ENCODE measurements at places on chromosomes 7 and 10.

DNA sequence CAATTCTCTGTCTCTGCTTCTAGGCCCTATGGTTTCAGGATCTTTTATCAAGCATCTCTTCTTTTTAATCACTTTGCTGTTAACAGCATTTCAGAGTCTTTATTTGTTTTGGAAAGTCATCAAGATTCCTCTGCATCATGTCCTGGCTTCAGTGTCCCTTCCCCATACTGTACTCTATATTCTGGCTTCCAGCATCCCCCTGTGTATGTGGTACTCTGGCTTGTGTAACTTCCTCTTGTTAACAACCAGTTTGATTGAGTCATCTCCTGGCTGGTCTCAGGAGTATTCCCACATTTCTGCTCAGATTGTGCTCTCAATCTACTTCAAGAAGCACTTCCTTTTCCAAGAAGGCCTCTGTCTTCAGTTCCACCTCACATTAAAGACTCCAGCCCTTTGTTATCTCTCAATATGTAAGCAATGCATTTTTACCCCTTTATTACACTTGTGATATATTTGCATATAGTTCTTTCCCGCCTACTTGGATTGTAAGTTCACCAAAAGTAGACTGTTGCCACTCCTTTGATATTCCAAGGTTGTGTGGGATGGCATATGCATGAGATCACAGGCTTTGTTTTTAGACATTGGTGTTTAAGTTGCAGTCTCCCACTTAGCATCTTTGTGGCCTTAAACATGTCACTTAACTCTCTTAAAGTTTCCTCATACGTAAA is 15.1 kb upstream of the ATE1 start:
- DNase-seq = peak; percentile 97

DNA sequence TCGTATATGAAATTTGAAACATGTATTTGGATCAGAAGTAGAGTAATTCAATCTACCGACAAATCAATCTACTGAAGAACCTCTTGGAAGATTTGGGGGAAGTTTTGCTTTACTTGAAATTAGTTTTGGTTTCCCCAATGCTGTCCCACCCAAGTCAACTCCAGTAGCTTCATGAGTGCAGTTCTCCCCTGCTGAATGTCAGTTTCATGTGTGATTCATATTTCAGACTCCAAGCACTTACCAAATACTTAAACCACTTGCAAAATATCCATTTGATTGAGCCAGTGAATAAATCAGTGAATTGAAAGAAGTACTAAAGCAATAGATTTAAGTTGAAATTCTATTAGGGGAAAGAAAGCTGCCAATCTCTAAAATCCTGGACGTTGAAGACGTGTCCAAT is 9.3 kb downstream of the CALML5 start:
- DNase-seq = no peak

DNA sequence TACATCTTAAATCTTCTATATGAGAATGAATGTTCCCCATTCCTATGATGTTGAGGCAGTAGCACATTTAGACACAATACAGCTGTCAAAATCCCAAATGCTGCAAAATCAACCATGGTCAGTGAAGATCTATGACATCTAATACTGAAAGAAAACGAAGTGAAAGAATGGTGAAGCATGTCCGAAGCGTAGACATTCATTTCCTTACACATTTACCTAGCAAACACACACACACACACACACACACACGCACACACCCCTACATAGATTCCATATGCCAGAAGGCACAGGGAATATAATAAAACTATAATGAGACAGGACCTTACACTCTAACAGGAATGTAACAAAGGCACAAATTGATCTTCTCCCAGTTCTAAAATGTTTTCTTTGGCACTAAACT is 32.5 kb downstream of the CCDC6 start:
- peak; percentile 11 for DNase-seq

DNA sequence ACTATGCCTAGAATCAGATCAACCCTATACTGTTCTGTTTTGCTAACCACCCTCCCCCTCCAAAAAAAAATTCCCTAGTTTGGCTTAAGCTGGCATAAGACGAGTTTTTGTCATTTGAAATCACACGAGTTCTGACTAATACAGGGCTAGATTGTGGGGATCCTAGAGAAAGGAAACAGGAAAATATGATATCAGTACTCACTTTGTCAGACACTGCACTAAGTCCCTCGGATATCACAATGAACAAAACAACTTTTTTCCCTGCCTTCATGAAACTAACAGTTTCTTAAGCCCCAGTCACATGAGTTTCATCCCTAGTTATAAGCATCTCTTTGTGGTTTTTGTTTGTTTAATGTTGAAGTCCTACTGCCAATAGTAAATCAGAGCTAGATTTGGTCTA is 118.5 kb downstream of the ITGB8 start:
- no peak for DNase-seq

GRCh38 chr10:116696919-116697318 is 45.4 kb downstream of the HSPA12A start:
- no peak for DNase-seq

GRCh38 chr7:19519443-19520021 is 189.3 kb downstream of the POLR1F start:
- DNase-seq = peak; percentile 81

GRCh38 chr10:69446650-69447151 is 4.6 kb upstream of the TSPAN15 start:
- peak; percentile 77 for DNase-seq

GRCh38 chr10:6059506-6059905 is 2.7 kb downstream of the IL2RA start:
- no peak for DNase-seq

- DNase-seq = peak; percentile 20
Measured at GRCh38 chr10:71854031-71854430, 3.0 kb upstream of the PSAP start.

GRCh38 chr7:81736091-81736490 is 33.8 kb downstream of the HGF start:
- DNase-seq = no peak

GRCh38 chr10:608331-609261 is 80.9 kb downstream of the DIP2C start:
- DNase-seq = peak; percentile 63

GRCh38 chr7:130157700-130158099 is 47.5 kb downstream of the TMEM209 start:
- no peak for DNase-seq

- no peak for DNase-seq
Measured at GRCh38 chr7:131664570-131664969, 108.1 kb upstream of the PODXL start.

- peak; percentile 87 for DNase-seq
Measured at GRCh38 chr7:82164813-82165212, 278.8 kb downstream of the CACNA2D1 start.

DNA sequence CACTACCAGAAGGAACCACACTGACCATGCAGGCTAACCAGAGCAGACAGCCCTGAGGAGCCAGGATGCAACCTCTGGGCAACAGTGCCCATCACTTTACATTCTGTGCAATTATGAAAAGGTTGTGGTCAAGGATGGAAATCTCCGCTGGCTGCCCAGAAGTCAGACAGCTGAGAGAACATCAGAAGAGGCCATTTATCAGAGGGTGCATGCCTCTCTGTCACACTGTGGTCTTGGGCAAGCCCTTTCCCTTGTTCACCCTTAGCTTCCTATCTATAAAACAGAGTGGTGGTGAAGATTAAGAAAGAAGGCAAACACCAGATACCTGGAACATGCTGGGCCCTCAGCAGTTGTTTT is 120.7 kb upstream of the GDF10 start:
- no peak for DNase-seq

GRCh38 chr10:69643779-69644657 is 14.0 kb downstream of the FAM241B start:
- no peak for DNase-seq

DNA sequence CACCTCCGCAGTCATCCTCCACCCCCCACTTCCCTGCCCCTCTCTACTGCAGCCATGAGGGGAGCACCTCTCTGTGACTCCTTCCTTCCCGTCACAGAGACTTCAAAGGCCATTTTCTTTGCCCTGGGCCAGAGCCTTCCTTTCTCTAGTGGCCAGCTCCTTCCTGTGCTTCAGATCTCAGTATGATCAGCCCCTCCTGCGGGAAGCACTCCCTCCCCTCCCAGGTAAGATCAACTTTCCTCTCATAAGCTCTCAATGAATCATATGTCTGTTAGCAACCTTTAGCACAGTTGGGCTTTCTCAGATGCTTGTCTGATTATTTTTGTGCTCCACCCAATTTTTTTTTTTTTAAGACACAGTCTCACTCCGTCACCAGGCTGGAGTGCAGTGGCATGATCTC is 241.0 kb upstream of the PRSS1 start:
- no peak for DNase-seq

DNA sequence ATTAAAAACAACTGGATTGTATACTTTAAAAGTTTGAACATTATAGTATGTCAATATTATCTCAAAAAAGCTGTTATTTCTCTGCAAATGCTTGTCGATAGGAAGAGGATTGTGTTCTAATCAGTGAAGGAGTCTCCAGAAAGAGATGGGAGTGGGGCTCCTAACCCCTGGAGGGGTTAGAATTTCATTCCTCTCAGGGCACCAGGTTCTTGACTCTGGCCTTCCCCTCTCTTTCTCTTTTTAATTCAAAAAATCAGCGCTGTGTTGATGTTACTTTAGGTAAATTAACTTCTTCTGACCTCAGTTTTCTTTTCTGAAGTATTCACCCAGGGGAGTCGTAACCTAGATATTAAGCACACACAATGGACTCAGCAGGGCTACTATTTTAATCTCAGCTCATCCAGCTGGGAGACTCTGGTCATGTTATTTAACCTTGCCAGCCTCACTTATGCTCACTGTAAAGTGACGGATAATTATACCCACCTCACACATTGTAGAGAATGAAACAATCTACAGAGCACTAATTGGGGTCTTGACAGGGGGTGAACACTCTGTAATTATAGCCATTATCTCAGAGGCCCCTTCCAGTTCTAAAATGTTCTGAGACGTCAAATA is 59.4 kb downstream of the GCC1 start:
- DNase-seq = no peak

DNA sequence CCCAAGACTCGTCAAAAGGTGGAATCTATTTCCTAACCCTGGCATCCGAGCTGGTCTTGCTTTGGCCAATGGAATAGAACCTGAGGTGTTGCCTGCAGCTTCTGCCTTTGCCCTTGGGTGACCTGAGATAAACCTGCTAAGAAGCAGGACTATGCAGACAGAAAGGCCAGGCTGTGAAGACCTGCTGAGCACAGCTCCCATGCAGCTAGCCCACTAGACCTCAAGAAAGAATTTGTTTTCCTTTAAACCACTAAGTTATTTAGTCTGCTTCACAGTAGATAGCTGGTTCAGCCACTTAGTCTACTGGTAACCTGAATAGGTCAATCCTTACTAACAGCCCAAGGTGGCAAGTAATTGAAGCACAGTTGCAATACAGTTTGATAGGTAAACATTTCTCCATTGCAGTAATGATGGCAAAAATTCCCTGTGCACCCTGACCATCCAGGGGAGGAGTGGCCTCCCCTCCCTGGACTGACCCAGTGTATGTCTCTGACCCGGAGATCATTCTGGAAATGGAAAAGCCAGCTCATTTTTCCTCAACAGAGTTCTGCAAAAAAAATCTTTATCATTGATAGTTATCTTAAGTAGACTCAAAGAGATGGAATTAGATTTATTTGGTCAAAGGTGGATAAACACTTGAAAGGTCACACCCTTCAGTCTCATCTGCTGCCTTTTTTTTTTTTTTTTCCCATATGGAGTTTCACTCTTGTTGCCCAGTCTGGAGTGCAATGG is 20.0 kb downstream of the TNS3 start:
- no peak for DNase-seq

- DNase-seq = peak; percentile 39
Measured at GRCh38 chr10:113880236-113880635, 25.8 kb downstream of the NHLRC2 start.

- peak; percentile 97 for DNase-seq
Measured at GRCh38 chr10:77970869-77971803, 44.6 kb upstream of the DLG5 start.

GRCh38 chr10:1465418-1465911 is 271.9 kb downstream of the ADARB2 start:
- no peak for DNase-seq

DNA sequence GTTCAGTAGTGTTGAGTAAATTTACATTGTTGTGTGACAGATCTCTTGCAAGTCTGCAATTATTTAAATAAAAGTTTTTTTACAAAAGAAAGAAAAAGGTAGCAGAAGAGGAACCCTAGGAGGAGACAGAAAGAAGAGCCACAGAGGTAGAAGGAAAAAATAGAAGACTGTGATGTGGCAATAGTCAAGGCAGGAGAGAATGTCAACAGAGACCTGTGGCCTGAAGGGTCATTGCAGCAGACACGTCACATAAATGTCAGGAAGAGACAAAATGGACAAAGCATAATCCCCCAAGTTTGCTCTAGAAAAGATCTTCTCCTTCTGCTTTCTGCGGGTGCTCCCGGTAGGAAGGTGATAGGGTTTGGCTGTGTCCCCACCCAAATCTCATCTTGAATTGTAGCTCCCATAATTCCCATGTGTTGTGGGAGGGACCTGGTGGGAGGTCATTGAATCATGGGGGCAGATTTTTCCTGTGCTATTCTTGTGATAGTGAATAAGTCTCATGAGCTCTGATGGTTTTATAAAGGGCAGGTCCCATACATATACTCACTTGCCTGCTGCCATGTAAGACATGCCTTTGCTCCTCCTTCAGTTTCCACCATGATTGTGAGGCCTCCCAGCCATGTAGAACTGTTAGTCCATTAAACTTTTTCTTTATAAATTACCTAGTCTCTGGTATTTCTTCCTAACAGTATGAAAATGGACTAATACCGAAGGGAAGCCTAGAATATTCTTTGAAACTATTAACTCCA is 41.1 kb upstream of the KDM7A start:
- no peak for DNase-seq

DNA sequence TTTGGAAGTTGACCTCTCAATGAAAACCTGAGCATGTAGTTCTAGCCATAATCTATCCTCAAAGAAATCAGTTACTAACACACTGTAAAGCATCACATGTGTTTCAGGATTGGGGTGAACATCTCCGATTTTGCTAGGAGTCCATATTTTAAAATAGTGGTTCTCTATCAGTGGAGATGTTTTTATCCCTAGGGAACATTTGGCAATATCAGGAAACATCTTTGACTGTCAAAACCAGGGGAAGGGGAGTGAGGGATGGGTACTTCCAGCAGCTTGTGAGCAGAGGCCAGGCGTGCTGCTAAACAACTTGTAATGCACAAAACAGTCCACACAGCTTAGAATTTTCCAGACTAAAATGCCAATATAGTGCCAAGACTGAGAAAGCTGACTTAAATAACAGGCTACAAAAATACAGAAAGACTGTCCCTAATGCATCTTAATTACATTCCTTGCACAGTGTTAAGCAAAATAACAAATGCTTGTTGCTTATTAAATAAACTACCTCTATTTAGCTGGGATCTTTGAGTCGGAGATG is 120.9 kb downstream of the CRPPA start:
- no peak for DNase-seq

- peak; percentile 61 for DNase-seq
Measured at GRCh38 chr10:67837541-67838314, at the start of gene DNAJC12. Gene DNAJC12 (minus strand): TSS chr10:67838188. CDS start chr10:67838011, 177 bp downstream.

DNA sequence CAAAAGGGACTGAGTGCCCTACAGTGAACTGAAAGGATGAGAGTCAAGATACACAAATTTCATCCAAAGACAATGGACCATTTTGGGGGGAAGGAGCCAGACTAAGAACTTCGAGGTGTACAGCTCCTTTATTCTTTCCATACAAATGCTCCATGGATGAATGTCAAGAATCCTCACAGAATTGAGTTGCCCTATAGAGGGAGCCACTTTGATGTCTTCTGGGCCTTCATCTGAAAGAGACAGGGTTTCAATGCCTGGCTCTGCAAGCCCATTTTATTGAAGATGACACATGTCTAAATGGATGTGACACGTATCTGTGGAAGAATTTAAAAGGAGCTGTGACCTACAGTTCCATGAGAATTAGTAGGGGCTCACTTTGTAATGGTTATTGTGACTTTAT is 32.0 kb upstream of the NRG3 start:
- no peak for DNase-seq

Data from fibroblast of skin of right quadriceps (primary cell).